ENCODE measurements at places on chromosomes 11 and 22.

GRCh38 chr11:78022397-78023396 lies at the start of gene KCTD14:
Gene KCTD14 (minus strand): TSS chr11:78023276. CDS start chr11:78023249, 27 bp downstream.
- DNase-seq = no peak

- DNase-seq = no peak
These were observed 24.0 kb downstream of the TBCEL start for GRCh38 chr11:121047926-121048325.

GRCh38 chr11:19193916-19194315 lies 7.9 kb downstream of the CSRP3 start:
- DNase-seq = no peak

GRCh38 chr11:130118165-130118564 lies 41.4 kb upstream of the ST14 start:
- no peak for DNase-seq
